Mucosa of descending colon (tissue), 3 donors: ENCODE measurements at places on chromosomes 2 and 18. TPM values are rescaled to one million over a fixed set of nuclear protein-coding genes. Genes with fewer than 3 reads are reported as not detected.
A peak's percentile ranks its signal among the peaks of the same experiment; 100 is the strongest.

- peak; percentile 42 for DNase-seq
These were observed 820 bp downstream of the MTCL1 start for GRCh38 chr18:8705961-8706790.

The IL1RL2 gene
- total RNA-seq, result 1.7 TPM

DNA sequence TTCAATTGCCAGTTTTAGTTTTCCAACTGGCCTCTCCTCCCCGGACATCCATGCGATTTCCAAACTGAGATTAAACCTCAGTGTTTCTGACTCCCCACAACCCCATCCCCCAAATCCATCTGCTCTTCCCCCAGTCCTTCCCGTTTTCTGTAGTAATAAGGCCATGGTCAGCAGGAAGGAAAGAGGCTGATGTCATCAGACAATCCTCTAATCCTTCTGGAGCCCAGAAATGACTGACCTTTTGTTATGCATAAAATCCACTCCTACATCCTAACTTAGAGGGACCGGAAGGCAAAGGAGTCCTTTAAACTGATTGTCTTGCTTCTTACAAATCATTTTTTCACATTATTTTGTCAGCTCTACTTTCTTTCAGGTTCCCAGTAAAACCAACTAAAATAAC is 155.8 kb downstream of the INO80D start:
- DNase-seq, result no peak

- DNase-seq, result no peak
These were observed 129.7 kb downstream of the MAP4K4 start for GRCh38 chr2:101827246-101827645.

DNA sequence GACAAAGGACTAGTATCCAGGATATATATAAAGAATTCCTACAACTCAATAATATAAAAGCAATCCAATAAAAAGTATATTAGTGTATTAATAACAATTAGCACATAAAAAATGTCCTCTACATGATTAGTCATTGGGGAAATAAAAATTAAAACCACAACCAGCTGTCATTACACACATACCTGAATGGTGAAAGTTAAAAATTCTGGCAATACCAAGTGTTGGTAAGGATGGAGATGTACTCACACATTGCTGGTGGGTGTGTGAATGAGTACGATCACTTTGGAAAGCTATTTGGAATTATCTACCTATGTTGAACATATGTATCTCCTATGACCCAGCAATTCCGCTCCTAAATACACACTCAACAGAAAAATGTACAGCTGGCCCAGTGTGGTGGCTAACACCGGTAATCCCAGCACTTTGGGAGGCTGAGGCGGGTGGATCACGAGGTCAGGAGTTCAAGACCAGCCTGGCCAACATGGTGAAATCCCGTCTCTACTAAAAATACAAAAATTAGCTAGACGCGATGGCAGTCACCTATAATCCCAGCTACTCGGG is 14.3 kb upstream of the NOL10 start:
- no peak for DNase-seq
